ENCODE measurements at places on chromosomes 13 and 19.

- DNase-seq = no peak
These were observed 2.0 kb upstream of the P2RY11 start for GRCh38 chr19:10109528-10109927.

GRCh38 chr19:51489113-51489512 lies 10.8 kb downstream of the CEACAM18 start:
- DNase-seq = no peak

DNA sequence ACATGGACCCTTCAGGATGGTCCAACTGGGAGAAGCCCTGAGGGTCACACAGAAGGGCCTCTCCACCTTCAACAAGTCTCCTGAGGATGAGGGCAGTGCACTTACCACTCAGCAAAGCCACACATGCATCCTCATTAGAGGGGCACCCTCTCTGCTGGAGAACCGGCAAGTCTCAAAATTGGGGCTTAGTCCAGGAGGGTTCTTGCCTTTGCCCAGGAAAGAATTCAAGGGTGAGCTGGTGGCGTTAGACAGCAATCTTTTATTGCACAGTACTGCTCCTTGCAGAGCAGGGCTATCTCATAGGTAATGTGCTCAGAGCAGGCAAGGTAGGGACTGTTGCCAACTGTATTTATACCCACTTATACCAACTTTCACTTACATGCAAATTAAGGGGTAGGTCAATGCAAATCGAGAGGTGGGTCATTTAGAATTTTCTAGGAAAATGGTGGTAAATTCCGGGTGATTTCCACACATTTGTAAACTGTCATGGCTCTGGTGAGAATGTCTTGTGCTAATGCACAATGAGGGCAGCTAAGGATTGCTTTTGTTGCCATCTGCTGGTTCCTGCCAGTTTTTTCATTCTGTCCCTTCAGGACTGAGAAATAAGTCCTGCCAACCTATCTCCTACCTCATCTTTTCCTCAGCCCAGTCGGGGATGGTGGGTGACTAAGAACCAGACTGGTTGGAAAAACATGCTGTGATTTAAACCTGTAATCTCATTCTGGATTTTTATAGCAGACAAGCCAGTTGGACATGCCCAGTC lies 27.8 kb upstream of the IGSF23 start:
- DNase-seq = no peak

- no peak for DNase-seq
These were observed 433.2 kb upstream of the KLHL1 start for GRCh38 chr13:70541451-70541850.

DNA sequence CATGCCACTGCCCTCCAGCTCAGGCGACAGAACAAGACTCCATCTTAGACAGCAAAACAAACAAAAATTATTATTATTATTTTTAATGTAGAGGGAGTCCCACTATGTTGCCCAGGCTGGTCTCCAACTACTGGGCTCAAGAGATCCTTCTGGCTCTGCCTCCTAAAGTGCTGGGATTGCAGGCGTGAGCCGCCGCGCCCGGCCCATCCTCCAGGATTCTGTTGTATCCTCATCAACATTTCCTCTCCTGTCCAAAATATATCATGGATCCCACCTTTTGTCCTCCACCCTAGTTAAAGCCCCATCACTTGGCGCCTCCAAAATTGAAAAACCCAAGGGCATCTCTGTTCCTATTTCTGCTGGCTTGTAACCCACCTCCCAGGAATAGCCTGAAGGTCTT lies 1.2 kb downstream of the ZNF784 start:
- DNase-seq = no peak

DNA sequence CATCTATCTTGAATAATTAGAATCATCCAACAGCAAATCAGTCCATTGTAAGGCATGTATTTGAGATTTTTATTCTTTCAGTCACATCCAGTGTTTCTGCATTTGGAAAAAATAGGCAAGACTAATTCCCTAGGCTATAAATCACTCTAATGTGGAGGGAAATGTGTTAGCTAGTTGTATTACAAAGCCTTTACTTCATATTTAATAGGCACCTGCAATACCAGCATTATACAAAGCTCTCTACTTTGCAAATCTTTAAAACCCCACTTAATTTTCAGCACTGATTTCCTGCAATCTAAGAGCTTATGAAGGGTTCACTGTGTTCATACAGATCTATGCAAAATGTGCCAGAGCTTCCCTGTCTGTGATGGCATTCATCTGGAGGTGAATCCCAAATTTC lies 12.3 kb downstream of the PCDH9 start:
- DNase-seq = no peak

- no peak for DNase-seq
These were observed 863 bp downstream of the AURKC start for GRCh38 chr19:57231686-57232085.

GRCh38 chr19:11422163-11423065 lies 3.3 kb upstream of the RGL3 start:
- no peak for DNase-seq

DNA sequence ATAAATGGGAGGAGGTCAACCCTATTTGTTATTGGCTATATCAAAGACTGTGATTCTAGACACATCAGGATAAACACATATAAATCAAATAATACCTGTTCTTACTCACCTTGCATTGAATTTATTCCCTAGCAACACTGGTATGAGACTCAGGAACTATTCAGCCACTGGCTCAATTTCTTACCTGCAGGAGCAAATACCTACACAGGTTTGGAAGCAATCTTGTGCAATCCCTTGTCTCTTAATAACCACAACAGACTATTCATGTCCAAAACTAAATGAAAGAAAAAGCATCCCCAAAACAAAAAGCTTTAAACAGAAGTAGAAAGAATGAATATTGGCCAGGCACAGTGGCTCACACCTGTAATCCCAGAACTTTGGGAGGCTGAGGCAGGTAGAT lies 55.5 kb downstream of the TBC1D4 start:
- no peak for DNase-seq

DNA sequence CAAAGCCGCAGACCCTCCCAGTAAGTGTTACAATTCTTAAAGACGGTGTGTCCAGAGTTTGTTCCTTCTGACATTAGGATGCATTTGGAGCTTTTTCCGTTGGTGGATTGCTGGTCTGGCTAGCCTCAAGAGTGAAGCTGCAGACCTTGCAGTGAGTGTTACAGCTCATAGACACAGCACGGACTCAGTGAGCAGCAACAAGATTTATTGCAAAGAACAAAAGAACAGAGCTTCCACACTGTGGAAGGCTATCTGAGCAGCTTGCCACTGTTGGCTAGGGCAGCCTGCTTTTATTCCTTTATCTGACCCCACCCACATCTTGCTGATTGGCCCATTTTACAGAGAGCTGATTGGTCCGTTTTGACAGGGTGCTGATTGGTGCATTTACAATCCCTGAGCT lies 242.8 kb upstream of the SGCG start:
- no peak for DNase-seq

GRCh38 chr13:58977085-58977484 lies 1186.6 kb downstream of the DIAPH3 start:
- DNase-seq = no peak

DNA sequence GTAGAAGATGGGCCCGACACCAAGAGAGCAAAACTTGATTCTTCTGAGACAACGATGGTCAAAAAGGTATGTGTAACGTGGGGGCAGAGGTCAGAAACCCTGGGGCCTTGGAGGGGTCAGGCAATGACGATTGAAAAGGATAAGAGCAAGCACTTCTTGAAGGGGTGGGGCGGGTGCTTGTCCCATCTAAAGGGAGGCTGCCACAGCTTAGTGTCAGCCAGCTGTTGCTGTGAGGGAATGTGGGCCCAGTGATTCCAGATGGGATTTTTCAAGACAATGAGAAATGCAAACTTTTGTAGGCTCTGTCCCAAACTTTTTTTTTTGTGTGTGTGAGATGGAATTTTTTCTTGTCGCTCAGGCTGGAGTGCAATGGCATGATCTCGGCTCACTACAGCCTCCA lies 24.5 kb downstream of the SAE1 start:
- DNase-seq = no peak

- no peak for DNase-seq
These were observed 93.5 kb downstream of the INSR start for GRCh38 chr19:7200736-7201135.

DNA sequence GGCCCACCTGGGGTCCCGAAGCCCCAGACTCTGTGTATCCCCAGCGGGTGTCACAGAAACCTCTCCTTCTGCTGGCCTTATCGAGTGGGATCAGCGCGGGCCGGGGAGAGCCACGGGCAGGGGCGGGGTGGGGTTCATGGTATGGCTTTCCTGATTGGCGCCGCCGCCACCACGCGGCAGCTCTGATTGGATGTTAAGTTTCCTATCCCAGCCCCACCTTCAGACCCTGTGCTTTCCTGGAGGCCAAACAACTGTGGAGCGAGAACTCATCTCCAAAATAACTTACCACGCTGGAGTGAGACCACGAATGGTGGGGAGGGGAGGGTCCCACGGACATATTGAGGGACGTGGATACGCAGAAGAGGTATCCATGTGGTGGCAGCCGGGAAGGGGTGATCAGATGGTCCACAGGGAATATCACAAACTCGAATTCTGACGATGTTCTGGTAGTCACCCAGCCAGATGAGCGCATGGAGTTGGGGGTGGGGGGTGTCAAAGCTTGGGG lies 1.0 kb upstream of the ICAM5 start:
- DNase-seq = no peak

DNA sequence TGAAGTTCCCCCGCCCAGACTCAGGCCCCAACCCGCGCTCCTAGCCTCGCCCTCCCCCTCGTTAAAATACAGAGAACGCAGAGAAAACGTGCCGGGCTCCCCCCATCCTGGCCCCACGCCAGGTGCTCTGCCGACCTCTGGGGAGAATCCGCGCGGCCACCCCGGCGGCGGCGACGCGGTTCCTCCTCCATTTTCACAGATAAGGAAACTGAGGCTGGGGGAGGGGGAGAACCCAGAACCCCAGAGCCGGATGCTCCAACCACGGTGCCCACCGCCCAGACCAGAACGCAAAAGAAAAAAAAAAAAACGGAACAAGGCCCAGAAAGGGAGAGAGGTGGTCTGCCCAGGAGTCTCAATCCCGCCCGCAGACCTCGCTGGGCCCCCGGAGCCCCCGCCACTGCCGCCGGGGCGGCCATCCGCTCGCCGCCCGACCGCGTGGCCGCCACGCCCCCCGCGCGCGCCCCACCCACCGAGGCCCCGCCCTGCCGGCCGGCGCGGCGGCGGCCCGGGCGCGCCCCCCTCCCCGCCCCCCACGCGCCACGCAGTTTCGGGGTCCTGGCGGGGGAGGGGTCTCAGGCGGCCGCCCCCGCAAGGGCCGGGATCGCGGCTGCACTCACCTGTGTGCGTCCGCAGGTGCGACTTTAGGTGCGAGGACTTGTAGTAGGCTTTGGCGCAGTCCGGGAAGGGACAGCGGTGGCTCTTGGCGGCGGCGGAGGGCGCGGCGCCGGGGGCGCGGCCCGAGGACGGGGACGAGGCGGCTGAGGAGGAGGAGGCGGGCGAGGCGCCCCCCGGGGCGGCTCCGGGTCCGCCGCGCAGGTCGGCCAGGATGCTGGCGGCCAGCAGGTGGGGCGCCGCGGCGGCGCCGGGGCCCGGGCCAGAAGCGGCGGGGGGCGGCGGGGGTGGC lies 703 bp downstream of the KLF16 start:
- no peak for DNase-seq

DNA sequence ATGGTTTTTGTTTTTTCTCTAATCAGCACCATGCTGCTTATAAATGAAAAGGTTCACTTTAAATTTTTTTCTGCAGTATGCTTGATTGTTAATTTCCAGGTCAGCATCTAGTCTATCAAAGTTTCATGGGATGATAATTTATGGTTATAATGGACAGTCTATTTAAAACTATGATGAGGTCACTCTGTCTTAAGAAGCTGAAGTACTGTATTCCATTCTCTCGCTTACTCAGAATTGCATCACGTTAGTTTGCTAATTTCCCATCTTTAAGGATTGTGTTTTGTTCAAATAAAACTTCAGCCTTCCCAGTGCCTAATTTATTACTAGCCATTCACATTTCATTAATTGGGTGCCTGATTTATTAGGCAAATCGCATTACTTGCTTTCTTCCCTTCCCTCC lies 94.3 kb downstream of the GPC6 start:
- DNase-seq = no peak

DNA sequence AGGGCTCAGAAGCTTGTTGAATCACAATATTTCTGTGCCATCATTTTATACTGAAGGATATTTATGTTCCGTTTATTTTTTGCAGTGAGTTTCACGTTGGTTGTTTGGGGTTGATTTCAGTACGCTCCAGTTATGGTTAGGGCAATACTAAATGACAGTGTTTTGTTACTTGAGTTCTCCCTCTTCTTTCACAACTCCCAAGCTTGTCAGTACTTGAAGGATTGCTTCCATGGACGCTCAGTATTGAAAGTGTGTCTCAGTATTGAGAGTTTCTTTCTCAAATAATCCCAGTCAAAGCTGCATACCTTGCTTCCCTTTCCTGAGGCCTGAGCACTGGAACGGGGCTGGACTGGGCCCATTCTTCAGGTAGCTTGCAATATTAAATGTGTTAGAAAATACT lies 38.9 kb downstream of the LACC1 start:
- no peak for DNase-seq

- no peak for DNase-seq
These were observed 467.7 kb upstream of the NBEA start for GRCh38 chr13:34474187-34474868.

- no peak for DNase-seq
These were observed 1.8 kb downstream of the AXL start for GRCh38 chr19:41220811-41221210.

DNA sequence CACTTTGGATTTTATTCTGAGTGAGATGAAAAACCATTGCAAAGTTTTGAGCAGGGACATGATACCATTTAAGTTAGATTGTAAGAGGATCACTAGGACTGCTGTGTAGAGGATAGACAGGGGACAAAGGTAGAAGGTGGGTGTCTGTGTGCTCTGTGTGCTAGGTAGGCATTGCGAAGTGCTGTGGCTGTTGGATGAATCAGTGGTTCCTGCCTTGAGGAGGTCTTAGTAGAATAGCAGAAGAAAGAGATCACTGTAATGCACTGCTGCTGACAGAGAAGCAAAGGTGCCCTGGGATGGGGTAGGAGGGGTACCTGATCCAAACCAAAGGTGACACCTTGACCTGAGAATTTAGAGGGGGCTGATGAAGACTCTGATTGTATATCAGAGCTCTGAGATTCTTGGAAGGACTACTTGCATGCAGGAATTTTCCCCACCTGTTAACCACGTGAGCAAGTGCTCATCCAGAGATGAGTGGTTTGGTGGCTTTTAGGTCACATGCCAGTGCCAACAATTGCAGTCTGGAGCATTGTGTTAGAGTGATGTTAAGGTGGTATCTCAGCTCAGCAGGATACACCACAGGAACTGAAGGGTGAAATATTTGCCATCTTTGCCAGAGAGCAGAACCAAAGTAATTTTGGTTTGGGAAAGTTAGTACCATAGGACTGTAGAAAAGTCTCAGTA lies 10.8 kb downstream of the WASF3 start:
- DNase-seq = no peak

- no peak for DNase-seq
These were observed 616 bp downstream of the FCHO1 start for GRCh38 chr19:17751912-17752273.

- DNase-seq = no peak
These were observed 5.3 kb upstream of the GSK3A start for GRCh38 chr19:42247640-42248199.

DNA sequence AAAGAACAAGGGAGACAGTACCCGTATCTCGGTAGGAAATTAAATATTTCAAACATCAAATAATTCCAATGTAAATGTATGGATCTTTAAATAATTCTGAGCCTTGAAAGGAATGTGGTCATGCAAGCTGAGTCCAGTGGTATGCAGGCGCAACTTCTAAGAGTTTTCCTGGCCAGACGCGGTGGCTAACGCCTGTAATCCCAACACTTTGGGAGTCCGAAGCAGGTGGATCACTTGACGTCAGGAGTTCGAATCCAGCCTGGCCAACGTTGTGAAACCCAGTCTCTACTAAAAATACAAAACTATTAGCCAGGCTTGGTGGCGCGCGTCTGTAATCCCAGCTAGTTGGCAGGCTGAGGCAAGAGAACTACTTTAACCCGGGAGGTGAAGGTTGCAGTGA lies 1.1 kb upstream of the ZNF845 start:
- no peak for DNase-seq

Measured in NCI-H187 treated with DMSO at 0.1 percent for 48 hours (cell line).